ENCODE measurements at places on chromosomes 5 and 9. TPM values are rescaled to one million over a fixed set of nuclear protein-coding genes. Genes with fewer than 3 reads are reported as not detected.

DNA sequence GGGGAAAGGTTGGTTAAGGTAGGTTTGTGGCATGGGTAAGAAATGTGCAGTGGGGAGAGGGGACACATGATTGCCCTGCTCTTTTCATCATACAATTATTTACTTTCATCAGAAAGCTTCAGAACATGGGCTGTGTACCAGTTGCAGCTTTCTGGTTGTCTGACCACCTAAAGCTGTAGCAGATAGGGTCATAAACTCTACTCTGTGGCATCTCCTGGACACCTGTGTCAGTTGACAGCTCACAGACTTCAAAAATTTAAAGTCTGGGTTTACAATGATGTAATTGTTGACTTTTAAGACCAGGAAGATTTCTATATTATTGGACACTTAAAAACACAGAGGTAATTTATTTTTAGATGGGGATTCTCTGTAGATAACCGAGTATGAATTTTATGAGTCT is 222.7 kb upstream of the PRR16 start:
- no peaks in the 10 kb centered on the region for H3K36me3 ChIP-seq
- no peak overlapping the region for H3K4me3 ChIP-seq
- H3K27me3 ChIP-seq, result no peaks in the 10 kb centered on the region
- DNase-seq, result no peak
- no peaks in the 10 kb centered on the region for H3K4me1 ChIP-seq

Gene MCC
- 1.6 TPM for total RNA-seq

Gene CDH18
- not detected for total RNA-seq

DNA sequence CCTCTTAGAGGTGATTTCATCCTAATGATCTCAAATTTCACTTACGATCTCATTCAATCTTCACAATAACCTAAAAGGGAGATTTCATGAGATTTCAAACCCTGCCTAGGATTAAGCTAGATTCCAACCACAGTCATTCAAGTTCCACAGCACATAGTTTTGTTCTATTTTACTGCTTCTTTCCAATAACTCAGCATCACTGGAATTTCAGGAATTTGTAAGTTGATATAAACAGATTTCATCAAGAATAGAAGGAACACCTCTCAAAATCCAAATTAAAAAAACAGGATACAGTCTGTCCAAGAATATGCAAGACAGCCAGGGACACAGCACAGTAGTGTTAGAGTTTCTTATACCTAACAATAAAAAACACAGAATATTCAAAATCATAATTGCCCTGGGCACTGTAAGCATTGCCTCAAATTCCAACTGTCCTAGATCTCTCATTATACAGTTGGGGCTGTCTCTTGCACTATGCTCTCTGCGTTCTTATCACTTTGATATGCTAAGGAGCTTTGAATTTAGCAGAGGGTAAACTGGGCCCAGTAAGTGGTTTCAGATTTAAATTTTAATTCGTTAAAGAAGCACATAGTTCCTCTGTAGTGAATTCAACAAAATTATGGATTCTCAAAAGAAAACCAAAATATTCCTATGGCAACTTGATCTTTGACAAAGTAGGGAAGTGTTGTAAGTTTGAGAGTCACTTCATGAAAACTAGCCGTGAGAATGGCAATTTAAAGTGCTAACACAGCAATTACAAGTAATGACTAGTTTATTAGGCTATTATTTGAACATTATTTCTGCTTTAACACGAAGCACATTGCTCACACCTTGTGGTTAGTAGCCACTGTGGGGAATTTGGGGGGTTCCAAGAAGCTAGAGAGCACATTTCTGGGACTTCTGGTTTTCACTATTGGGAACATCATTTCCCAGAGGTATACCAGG is 478.6 kb upstream of the C9orf72 start:
- H3K4me1 ChIP-seq, result no peaks in the 10 kb centered on the region
- H3K36me3 ChIP-seq, result no peaks in the 10 kb centered on the region
- DNase-seq, result no peak
- no peaks in the 10 kb centered on the region for H3K27me3 ChIP-seq
- no peak overlapping the region for H3K4me3 ChIP-seq

- H3K27me3 ChIP-seq, result peaks cover 3% of the 10 kb centered on the region
- no peak overlapping the region for H3K4me3 ChIP-seq
- H3K4me1 ChIP-seq, result no peaks in the 10 kb centered on the region
- DNase-seq, result no peak
- H3K36me3 ChIP-seq, result no peaks in the 10 kb centered on the region
These were observed 108.3 kb downstream of the WNK2 start for GRCh38 chr9:93292288-93292615.

Gene GGTA1
- not detected for total RNA-seq

GRCh38 chr5:158593925-158594324 is 505.8 kb downstream of the EBF1 start:
- no peak overlapping the region for H3K27ac ChIP-seq
- H3K4me1 ChIP-seq, result no peaks in the 10 kb centered on the region
- H3K36me3 ChIP-seq, result no peaks in the 10 kb centered on the region
- H3K27me3 ChIP-seq, result no peaks in the 10 kb centered on the region
- DNase-seq, result no peak

Gene EEIG1
- total RNA-seq, result 53.3 TPM

DNA sequence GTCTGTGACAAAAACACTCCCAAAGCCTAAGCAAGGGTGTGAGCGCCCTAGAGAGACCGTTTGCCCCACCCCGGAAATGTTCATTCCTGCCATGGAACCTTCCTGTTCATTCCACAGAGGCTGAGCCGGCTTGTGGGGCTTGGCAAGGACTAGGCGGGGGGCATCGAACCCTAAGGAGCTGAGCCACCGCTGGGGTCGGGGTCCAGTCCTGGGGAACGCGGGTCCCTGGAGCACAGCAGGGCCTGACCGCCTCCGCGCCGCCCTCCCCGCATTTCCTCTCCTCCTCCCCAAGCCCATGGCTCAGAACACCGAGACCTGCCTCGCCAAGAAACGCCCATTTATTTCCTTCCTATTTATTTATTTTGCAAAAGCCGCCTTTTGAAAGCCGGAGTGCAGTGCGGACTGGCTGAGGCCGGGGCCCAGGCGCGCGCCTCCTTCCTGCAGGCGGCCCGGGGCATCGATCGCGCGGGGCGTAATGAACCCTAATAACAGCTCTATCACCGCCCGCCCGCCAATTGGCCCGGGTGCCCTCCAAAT is 228.9 kb upstream of the IRX4 start:
- H3K27ac ChIP-seq, result no peak overlapping the region
- no peaks in the 10 kb centered on the region for H3K36me3 ChIP-seq
- DNase-seq, result no peak
- H3K4me1 ChIP-seq, result no peaks in the 10 kb centered on the region

- DNase-seq, result no peak
- H3K27me3 ChIP-seq, result peaks cover 17% of the 10 kb centered on the region
- H3K4me3 ChIP-seq, result no peak overlapping the region
- H3K36me3 ChIP-seq, result no peaks in the 10 kb centered on the region
- no peak overlapping the region for H3K27ac ChIP-seq
- no peaks in the 10 kb centered on the region for H3K4me1 ChIP-seq
These were observed 1.4 kb downstream of the SLC36A2 start for GRCh38 chr5:151345808-151346478.

GRCh38 chr9:214648-215493 is at the start of gene DOCK8:
DOCK8 (plus strand) TSS chr9:214865; CDS start chr9:214977, 112 bp downstream.
- peaks cover 18% of the 10 kb centered on the region for H3K36me3 ChIP-seq
- peaks cover 12% of the 10 kb centered on the region for H3K27me3 ChIP-seq
- H3K4me1 ChIP-seq, result peaks cover 29% of the 10 kb centered on the region
- H3K4me3 ChIP-seq, result peak within 1 kb of the TSS; percentile 85
- DNase-seq, result peak; percentile 59
- peak within 1 kb of the TSS; percentile 79 for H3K27ac ChIP-seq

DNA sequence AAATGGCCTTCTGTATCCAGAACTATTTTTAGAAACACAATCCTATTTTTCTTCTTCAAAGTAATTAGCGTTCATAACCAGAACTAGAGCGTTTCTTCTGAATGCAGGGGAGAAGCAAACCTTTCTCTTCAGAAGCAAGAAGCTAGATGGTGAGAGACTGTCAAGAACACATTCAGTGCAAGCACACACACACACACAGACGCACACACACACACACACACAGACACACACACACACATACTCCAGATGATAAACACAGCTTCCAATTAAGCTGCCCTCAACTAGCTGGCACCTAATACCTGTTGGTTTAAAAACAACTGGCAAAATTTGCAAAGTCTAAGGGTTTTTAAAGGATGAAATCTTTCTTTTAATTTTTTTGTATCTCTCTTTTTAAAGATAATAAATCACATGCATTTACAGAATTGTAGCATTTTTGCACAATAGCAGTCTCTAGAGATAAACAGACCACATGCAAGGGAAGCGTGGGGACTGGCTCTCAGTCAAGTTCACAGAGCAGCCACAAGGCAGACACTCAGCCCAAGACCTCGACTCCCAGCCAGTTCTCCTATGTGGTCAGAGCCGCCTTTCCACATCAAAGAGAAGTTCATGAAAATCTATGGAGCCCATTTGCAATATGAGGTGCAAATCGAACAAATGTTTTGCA is 138.5 kb downstream of the TTLL11 start:
- H3K27ac ChIP-seq, result no peak overlapping the region
- peaks cover 5% of the 10 kb centered on the region for H3K4me1 ChIP-seq
- no peak overlapping the region for H3K4me3 ChIP-seq
- no peaks in the 10 kb centered on the region for H3K27me3 ChIP-seq
- no peak for DNase-seq

Gene PRR16
- not detected for total RNA-seq

GRCh38 chr5:9830184-9830583 is 200.0 kb upstream of the TAS2R1 start:
- no peaks in the 10 kb centered on the region for H3K36me3 ChIP-seq
- H3K27me3 ChIP-seq, result no peaks in the 10 kb centered on the region
- no peak overlapping the region for H3K4me3 ChIP-seq
- H3K27ac ChIP-seq, result no peak overlapping the region

DNA sequence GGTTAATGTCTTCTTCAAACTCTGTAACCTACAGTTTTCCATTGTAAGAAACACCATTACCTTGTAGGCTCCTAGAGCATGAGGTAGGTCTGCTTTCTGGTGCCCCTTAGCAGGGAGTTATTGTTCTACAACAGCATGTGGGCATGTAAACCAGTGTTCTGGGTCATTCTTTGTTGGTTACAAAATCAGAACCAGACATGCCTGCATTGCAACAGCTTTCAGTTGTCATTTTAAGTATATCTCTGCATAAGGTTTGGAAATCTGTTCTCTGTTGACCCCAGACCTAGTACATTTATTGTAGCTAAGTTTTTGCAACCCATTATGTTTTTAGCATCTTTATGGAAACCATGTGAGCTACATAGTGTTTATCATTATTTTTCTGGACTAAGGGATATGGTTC is 10.9 kb downstream of the RGMB start:
- no peak overlapping the region for H3K4me3 ChIP-seq
- no peak for DNase-seq
- peaks cover 2% of the 10 kb centered on the region for H3K27me3 ChIP-seq
- H3K27ac ChIP-seq, result no peak overlapping the region

DNA sequence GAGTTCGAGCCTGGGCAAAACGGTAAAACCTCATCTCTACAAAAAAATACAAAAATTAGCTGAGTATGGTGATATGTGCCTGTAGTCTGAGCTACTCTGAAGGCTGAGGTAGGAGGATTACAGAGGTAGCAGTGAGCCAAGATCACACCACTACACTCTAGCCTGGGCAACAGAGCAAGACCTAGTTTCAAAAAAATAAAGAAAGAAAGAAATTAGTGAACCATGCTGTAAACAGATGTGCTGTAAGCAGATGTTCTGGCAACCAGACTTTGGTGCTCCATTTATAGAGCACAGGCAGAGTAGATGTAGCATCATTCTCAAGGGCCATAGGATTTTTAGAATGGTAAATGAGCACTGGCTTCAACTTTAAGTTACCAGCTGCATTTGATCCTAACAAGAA is 115.4 kb downstream of the ST8SIA4 start:
- H3K4me3 ChIP-seq, result no peak overlapping the region
- no peaks in the 10 kb centered on the region for H3K27me3 ChIP-seq
- peaks cover 21% of the 10 kb centered on the region for H3K4me1 ChIP-seq
- no peak overlapping the region for H3K27ac ChIP-seq

- H3K27me3 ChIP-seq, result no peaks in the 10 kb centered on the region
- no peak for DNase-seq
- H3K4me3 ChIP-seq, result no peak overlapping the region
- no peak overlapping the region for H3K27ac ChIP-seq
- H3K36me3 ChIP-seq, result no peaks in the 10 kb centered on the region
These were observed 37.0 kb upstream of the RAB3C start for GRCh38 chr5:58545912-58546311.

Gene FAM78A
- 55.3 TPM for total RNA-seq

Gene NUTM2F
- not detected for total RNA-seq

Gene CTXN3
- total RNA-seq, result not detected

DNA sequence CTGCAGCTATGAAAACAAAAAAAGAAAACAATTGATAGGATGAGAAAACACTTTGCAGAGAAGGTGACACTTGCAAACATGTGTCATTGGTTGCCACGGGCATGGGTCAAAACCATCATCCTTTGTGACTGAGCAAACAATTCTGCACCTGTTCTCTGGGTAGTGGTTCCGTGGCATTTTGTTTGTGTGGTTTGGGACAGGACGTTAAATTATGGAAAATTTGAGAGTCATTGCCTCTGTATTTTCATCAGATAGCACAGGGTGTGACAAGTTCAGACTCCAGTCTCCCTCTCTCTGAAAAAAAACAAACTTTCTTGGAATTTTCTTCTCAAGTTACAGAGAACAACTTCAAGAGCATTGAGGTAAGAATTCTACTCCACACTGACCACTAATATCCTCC is 113.4 kb upstream of the HMHB1 start:
- H3K27me3 ChIP-seq, result no peaks in the 10 kb centered on the region
- no peak overlapping the region for H3K4me3 ChIP-seq
- H3K4me1 ChIP-seq, result peaks cover 68% of the 10 kb centered on the region
- no peak for DNase-seq
- H3K36me3 ChIP-seq, result peaks cover 8% of the 10 kb centered on the region

- H3K4me1 ChIP-seq, result peaks cover 2% of the 10 kb centered on the region
- DNase-seq, result no peak
- H3K4me3 ChIP-seq, result no peak overlapping the region
These were observed 14.2 kb downstream of the NDUFAF2 start for GRCh38 chr5:60959156-60959555.

GRCh38 chr5:66710557-66711088 is 114.4 kb downstream of the MAST4 start:
- H3K4me1 ChIP-seq, result no peaks in the 10 kb centered on the region
- no peak for DNase-seq
- peaks cover 3% of the 10 kb centered on the region for H3K27me3 ChIP-seq
- no peaks in the 10 kb centered on the region for H3K36me3 ChIP-seq

Gene WDR38
- total RNA-seq, result not detected

DNA sequence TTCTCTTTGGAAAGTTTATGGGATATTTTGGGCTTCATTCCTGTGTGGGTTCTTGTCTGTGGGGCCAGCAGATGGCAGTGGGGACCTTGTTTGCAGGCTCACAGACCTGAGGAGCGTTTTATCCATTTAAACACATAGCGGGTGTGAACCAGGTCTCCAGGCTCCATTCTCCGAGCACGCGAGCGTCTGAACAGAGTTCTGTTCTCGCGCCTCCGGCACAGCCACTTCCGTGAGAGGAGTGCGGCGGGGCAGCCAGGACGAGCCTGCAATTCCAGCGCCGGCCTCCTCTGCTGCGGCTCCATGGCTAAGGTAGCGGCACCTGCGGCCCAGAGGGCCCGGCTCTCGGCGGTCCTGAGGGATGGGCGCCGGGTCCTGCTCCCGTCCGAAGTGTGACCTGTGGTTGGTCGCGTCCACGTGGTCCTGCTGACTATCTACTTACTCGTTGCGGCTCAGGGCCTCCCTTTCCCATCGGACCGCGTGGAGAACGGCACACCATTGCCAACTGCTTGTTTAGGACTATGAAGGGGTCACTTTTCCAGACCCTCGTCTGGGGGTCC is 7.3 kb downstream of the NRARP start:
- H3K36me3 ChIP-seq, result no peaks in the 10 kb centered on the region
- H3K27me3 ChIP-seq, result peaks cover 31% of the 10 kb centered on the region
- H3K4me3 ChIP-seq, result peak overlapping the region; percentile 45
- H3K27ac ChIP-seq, result no peak overlapping the region

GRCh38 chr5:138472353-138472752 is 7.1 kb downstream of the EGR1 start:
- H3K27ac ChIP-seq, result no peak overlapping the region
- peaks cover 12% of the 10 kb centered on the region for H3K4me1 ChIP-seq
- H3K4me3 ChIP-seq, result no peak overlapping the region
- H3K27me3 ChIP-seq, result peaks cover 4% of the 10 kb centered on the region

Data from activated T-helper 2 cell treated with anti-CD3 and anti-CD28 coated beads, Interferon-gamma antibody, Interleukin-2, Interleukin-4, amounts not matched to agents 10 μg/mL and 5 μg/mL and 100 μg/mL, durations not matched to agents 14 hours and 24 hours and 36 hours (primary cell).